T-helper 17 cell (primary cell): ENCODE measurements at places on chromosomes 4 and X. TPM values are rescaled to one million over a fixed set of nuclear protein-coding genes. Genes with fewer than 3 reads are reported as not detected.
A peak's percentile ranks its signal among the peaks of the same experiment; 100 is the strongest.

DNA sequence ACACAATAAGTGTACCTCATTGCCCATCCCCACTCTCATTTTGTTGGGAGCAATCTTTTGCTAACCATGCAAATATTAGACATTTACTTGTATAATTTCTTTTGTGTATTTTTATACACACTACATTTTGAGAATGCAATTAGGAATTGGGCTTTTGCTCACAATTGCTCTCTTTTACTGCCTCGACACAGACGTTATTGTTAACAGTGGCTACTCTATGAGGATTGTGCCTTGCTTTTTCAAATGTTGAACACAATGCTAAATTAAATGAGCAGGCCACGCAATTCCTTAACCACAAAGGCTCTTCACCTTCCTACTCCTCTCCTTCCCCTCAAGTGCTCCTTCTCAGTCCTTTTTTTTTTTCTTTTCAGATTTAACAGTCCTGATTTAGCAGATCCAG, 42.8 kb upstream of the HPF1 start:
- H3K4me3 ChIP-seq: no peak overlapping the region
- peaks cover under 1% of the 10 kb centered on the region for H3K4me1 ChIP-seq
- peaks cover 63% of the 10 kb centered on the region for H3K27me3 ChIP-seq

DNA sequence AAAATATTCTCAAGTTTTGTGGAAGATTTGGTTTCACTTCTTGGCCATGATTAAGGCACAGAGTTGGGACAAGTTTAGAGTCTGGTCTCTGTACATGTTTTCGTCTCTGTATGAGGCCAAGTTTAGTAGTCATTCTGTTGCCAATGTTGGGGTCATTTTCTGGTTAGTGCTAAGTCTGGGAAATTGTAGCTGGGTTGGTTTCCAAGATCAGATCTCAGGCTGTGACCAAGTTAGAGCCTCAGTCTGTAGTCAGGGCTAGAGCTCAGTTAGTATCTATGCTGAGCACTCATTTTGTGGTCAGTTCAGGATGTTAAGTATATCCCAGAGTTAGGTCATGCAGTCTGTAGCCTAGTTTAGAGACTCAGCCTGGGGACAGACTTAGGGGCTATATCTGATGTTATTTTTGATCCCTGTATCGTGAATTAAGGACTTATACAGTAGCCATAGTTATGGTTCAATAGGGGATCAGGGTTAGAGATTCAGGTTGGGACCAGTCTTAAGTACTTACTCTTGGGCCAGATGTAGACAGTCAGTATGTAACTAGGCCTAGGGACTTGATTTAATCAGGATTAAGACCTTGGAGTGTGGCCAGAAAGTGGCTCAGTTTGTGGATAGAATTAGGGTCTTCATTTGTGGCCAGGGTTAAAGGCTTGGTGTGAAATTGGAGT, 6.6 kb upstream of the ENOX2 start:
- H3K4me3 ChIP-seq: no peak overlapping the region
- H3K4me1 ChIP-seq: peaks cover 2% of the 10 kb centered on the region
- no peaks in the 10 kb centered on the region for H3K36me3 ChIP-seq
- peaks cover 5% of the 10 kb centered on the region for H3K27me3 ChIP-seq
- H3K27ac ChIP-seq: no peak overlapping the region

NSUN7 gene
- not detected for total RNA-seq

AFM gene
- total RNA-seq: not detected

DNA sequence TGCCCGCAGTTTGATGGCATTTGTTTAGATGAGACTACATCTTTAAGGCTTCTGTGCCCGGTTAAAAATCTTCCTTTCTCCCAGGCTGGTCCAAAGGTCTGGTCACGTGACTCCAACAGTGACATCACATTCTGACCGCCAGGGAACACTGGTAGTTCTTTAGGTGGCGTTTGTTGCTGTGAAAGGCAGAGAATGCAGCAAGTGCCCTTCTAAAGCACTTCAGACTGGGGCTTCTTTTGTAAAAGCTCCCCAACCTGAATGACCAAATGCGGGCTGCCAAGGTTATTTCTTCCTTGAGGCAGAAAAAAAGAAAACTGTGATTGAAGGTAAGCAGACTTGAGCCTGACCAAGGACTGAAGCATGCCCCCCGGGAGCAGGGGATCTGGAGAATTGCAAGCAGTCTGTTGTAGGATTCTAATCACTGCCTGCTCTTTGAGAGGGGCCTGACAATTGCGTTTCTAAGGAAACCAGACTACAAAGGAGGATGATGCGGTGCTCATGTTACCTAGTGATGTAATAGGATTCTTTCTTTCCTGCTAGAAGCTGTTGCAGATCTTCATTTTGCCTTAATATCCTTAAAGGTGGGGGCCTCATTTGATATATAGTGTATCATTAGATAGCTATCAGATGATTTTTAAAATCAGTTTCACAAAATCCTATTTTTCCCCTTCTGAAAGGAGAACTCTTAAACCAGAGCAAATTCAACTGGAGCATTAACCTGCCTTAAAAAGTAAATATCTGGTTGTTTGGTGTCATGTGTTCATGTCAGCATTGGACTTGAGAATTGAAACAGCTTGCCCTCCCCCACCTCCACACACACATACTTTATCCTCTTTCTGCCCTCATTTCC, 133.1 kb downstream of the AKAP4 start:
- no peak overlapping the region for H3K4me3 ChIP-seq
- no peaks in the 10 kb centered on the region for H3K4me1 ChIP-seq
- no peaks in the 10 kb centered on the region for H3K27me3 ChIP-seq
- DNase-seq: no peak

- H3K4me1 ChIP-seq: no peaks in the 10 kb centered on the region
- H3K36me3 ChIP-seq: no peaks in the 10 kb centered on the region
- no peak overlapping the region for H3K27ac ChIP-seq
- H3K27me3 ChIP-seq: peaks cover 26% of the 10 kb centered on the region
- no peak for DNase-seq
- no peak overlapping the region for H3K4me3 ChIP-seq
Observed at GRCh38 chr4:147017081-147017480, 71.4 kb upstream of the TTC29 start.

DNA sequence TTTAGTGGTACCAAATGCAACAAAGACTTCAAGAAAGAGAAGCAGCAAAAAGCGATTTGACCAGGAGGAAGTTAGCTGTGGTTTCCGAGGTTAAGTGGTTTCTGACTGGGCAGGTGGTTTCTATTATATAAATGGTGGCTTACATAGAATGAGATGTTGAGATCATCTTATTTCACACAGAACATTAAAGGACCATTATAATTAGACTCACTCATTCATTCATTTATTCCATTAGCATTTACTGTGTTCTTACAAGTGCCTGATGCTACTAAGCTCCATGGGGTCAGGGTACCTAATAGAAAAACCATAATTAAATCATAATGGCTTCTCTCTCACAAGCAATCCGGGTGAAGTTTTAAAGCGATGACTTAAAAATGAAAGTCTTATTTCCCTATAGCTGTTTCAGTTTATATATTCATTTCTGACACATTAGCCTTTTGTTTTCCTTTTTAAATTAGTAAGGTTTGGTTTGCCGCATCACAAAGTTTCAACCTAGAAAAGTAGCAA, 10.6 kb downstream of the TSPAN6 start:
- no peaks in the 10 kb centered on the region for H3K36me3 ChIP-seq
- peak overlapping the region; percentile 65 for H3K4me3 ChIP-seq
- DNase-seq: no peak
- H3K27me3 ChIP-seq: no peaks in the 10 kb centered on the region
- H3K27ac ChIP-seq: no peak overlapping the region
- H3K4me1 ChIP-seq: peaks cover 8% of the 10 kb centered on the region

ARAP2 gene
- 104 TPM for total RNA-seq

DNA sequence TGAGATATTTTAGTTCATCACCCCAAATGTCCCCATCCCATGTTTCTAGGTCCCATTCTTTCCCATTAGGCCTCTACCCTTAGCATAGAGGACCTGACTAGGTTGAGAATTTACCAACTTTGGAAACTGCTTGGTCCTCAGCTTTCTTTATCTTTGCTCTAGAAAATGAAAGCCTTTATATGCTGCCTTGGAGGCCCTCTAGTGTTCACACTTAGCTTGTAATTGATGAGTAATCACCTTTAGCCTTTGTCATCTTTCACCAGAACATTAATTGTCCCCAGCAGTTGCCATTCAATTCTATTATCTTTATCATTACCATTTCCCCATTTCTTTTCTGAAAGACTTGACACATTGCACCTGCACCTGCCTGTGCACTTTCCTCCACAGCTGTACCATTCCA, 589.2 kb upstream of the NR3C2 start:
- H3K27me3 ChIP-seq: peaks cover 14% of the 10 kb centered on the region
- no peak for DNase-seq
- no peak overlapping the region for H3K27ac ChIP-seq
- H3K4me1 ChIP-seq: no peaks in the 10 kb centered on the region

DNA sequence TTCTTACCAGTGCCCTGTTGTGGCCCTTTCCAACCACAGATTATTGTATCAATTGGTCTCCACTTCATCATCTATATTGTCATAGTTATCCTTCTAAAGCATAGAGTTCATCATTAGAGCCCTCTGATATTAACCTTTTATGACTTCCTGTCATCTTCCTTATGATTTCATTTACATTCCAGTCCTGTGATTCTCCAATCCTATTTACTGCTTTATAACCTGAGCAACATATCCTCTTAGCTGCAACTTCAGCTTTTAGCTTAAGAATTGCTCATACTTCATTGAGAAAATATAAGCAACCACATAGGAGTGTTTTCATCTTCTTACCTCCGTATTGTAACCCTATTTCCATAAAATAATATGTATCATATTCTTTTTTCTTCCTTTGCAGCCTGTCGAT, 252.6 kb upstream of the CENPE start:
- no peak overlapping the region for H3K4me3 ChIP-seq
- no peak overlapping the region for H3K27ac ChIP-seq
- no peaks in the 10 kb centered on the region for H3K36me3 ChIP-seq

C1QTNF7 gene
- not detected for total RNA-seq

DNA sequence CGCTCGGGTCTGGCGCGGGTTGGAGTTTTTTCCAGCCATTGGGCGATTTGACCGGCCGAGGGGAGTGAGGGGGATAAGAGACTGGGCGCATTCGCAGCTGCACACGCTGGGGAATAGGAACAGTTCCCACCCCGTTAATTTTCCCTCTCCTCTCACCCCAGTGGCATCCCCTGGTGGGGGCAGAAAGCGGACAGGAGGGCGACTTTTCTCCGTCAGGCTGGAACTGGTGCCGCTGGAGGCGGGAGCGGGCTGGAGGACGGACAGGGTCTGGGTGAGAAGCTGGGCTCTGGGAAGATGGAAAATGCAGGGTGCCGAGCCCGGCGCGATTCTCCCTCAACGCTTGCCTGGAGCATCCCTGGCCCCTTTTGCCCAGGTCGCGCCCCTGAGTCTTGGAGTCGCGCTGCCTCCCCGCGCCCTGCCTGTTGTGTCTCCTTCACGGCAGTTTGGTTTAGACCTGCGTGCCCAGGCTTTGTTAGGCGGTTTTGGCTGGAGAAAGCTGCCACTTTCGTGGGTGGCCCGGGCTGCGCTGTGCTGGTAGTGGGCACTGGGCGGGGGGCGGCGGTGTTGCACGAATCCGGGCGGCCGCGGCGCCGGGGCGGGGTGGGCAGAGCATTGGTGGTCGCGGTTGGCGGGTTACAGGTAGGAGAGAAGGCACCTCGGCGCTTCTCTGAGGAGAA, 2.0 kb downstream of the ADGRL3 start:
- peaks cover 23% of the 10 kb centered on the region for H3K27me3 ChIP-seq
- H3K27ac ChIP-seq: no peak overlapping the region
- H3K4me3 ChIP-seq: no peak overlapping the region

KIT gene
- total RNA-seq: 6.0 TPM

CLDN22 gene
- total RNA-seq: not detected

CCDC149 gene
- 0.16 TPM for total RNA-seq

DNA sequence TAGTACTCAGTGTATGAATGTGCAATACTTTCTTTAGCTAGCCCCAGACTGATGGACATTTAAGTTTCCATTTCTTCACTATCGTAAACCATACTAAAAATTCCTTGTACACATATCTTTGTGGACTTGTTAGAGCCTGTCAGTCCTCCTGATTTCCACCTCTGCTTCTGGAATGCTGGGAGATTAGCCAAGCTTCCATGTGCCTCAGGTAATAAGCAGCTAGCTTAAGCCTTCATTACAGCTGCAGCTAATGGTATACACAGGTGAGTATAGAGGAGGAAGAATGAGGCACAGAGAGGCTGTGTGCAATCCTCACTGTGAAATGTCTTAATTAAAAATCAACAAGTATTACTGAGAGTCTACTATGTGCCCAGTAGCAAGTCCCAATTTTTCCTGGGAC, 9.8 kb downstream of the SMIM9 start:
- no peak for DNase-seq
- peaks cover 8% of the 10 kb centered on the region for H3K4me1 ChIP-seq
- H3K27ac ChIP-seq: no peak overlapping the region
- H3K4me3 ChIP-seq: no peak overlapping the region

LNX1 gene
- total RNA-seq: not detected

DNA sequence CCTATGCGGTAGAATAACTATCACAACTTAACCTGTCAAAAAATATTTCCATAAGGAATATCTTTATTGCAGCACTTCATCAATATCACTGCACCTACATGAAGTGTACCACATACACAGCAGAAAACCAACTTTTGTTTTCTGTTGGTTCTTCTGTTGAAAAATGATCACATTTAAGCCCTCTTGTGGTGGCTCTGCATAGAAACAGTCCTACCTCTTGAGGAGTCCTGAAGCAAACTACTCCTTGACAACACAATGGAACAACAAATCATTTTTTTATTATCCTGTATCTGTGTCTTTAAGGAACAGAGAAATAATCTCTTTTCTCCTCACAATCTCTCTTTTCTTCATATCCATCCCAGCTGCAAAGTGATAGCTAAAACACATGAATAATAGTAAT, 39.8 kb upstream of the ATOH1 start:
- no peaks in the 10 kb centered on the region for H3K36me3 ChIP-seq
- DNase-seq: no peak
- no peak overlapping the region for H3K4me3 ChIP-seq
- no peak overlapping the region for H3K27ac ChIP-seq

- H3K27me3 ChIP-seq: no peaks in the 10 kb centered on the region
- H3K27ac ChIP-seq: no peak overlapping the region
- H3K4me1 ChIP-seq: no peaks in the 10 kb centered on the region
Observed at GRCh38 chrX:12932244-12932643, 25.8 kb downstream of the TLR8 start.

DNA sequence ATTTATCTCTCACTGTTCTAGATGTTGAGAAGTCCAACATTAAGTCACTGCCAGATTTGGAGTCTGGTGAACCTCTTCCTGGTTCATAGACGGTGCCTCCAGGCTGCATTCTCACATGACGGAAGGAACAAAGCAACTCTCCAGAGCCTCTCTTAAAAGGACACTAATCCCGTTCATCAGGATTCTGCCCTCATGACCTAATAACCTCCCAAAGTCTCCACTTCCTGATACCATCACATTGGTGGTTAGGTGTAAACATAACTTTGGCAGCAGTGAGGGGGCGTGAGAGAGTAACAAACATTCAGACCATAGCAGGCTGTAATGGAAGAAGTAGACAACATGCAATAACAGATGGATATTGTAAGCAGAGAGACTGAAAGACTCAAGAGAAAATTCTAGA, 388.6 kb downstream of the PDHA2 start:
- H3K4me1 ChIP-seq: no peaks in the 10 kb centered on the region
- no peak for DNase-seq
- no peaks in the 10 kb centered on the region for H3K27me3 ChIP-seq

- H3K4me1 ChIP-seq: peaks cover 12% of the 10 kb centered on the region
- H3K36me3 ChIP-seq: peaks cover 11% of the 10 kb centered on the region
- H3K27ac ChIP-seq: no peak overlapping the region
- H3K27me3 ChIP-seq: no peaks in the 10 kb centered on the region
- no peak for DNase-seq
- no peak overlapping the region for H3K4me3 ChIP-seq
Observed at GRCh38 chr4:151721916-151722315, 38.9 kb downstream of the GATB start.

TMEM31 gene
- not detected for total RNA-seq
